ENCODE measurements at places on chromosomes 1 and 21.
A peak's percentile ranks its signal among the peaks of the same experiment; 100 is the strongest.

DNA sequence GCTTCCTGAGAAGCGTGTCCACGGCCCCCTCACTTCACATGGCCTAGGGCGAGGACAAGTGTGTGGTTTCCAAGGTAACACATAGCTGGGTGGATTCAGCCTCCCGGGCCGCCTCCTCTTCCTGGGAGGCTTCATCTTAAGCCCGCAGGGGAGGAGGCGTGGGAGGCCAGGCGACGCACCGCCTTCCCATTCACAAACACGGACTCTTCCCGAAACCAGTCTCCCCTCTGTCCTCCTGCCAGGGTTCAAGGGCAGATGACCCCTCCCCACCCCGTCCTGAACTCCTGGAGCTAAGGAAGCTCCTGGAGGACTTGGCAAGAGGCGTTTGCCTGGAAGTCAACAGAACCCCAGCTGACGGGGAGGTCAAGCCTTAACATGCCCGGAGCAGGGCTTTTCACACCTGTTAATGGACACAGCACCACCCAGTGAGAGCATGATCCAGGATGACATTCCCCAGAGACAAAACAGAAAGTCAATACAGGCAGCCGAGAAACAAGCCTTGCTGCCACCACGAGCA lies 56.7 kb downstream of the KCNN3 start:
- DNase-seq = peak; percentile 42

DNA sequence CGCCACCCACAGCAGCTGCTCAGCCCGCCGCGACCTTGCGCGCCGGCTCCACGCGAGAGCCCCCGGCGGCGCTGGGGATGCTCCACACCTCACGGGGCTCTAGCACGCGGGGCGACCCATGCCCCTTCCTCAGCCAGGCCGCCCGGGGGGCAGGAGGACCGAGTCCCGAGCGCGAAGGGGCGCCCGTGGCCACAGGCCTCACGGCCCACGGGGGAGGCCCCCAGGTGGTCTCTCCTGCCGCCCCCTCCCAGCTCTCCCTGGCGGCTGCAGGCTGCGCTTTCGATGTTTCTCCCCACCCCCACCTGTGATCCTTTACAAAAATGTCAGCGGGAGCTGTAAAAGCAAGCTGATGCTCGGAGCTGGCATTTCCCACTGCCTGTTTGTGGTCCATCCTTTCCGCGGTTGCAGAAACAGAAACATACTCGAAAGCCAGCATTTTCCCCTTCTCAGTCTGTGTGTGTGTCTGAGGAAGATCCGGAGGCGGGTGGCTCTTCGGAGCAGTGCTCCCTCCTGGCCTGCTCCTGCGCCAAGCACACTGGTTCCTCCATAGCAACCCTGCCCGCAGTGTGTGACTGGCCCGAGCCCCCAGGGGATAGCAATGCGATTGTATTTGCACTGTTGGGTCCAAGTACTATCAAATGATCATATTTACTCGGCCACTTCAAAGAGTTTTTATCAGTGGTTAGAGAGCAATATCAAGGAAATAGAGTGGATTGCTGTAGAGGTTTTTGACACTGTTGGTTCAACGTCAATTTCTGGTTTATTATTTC lies 2.1 kb downstream of the KIF26B start:
- no peak for DNase-seq

GRCh38 chr1:228647523-228648444 lies 87.5 kb upstream of the RHOU start:
- peak; percentile 53 for DNase-seq

- no peak for DNase-seq
Observed at GRCh38 chr1:45327644-45328515, 1.2 kb downstream of the HPDL start.

GRCh38 chr1:55353707-55354620 lies 138.8 kb upstream of the USP24 start:
- no peak for DNase-seq

DNA sequence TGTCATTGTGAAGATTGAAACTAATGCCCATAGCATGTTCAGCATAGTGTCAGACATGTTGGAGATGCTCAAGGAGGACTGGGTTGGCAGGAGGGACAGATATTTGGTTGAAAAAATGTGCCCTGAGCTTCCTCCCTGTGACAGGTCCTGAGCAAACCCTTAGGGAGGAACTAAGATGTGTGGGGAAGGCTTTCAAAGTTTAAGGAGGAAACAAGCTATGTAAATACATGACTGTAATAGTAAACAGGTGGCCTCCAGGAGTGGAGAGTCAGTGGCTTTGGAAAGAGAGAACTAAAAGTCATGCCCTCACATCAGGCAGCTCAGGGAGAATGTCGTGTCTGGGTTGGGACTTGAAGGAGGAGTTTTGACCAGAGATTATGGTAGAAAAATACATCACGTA lies 9.7 kb upstream of the KIRREL1 start:
- no peak for DNase-seq

GRCh38 chr1:20846461-20847374 lies 59.6 kb upstream of the HP1BP3 start:
- no peak for DNase-seq

DNA sequence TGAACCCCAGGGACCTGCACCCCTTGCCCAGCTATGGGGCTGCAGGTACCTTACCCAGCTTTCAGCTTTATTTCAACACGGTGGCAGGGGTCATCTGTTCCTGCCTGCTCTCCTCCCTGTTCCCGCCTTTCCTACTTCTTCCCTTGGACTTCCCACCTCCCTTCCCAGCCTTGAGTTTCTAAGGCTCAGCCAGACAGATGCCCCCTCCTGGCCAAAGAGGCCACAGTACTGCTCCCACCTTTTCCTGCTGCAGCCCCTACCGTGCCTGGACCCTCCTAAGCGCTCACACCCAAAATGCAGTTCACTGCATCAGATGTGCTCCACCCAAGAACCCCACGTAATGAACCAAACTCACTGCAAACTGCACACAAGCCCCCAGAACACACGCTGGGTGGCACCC lies 7.7 kb downstream of the NOC2L start:
- peak; percentile 41 for DNase-seq

GRCh38 chr1:27658951-27659496 lies 13.0 kb downstream of the IFI6 start:
- DNase-seq = peak; percentile 52

DNA sequence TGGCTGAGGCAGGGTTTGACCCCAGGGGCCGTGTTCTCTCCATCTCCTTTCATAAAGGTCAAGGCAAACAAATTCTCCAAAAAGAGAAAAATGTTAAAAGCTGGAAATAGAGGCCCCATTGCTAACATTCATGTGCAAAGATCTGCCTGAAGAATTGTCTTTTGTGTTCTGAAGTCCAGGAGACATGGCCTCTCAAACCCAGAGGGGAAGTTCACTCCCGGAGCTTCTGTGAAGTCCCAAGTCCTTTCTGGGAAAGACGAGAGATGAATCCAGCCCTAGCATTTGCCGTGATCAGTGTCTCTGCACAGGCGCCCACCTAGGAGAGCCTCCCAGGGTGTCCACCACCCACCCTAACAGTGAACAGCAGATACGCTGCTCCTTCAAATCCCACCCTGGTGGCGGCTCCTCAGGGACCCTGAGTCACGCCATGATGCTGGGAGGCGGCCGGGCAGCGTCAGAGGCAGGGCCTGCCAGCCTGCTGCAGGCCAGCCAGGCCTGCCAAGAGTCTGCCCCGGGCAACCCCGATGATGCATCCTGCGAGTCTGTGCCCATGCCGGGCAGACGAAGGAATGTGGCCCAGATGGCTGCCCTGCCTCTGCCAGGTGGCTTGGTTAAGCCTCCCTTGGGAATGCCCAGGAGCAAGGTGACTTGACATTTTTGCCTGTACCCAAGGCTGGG lies 5.2 kb upstream of the C2CD2 start:
- no peak for DNase-seq

- peak; percentile 95 for DNase-seq
Observed at GRCh38 chr1:32351399-32352238, 10.7 kb downstream of the FAM229A start.

- DNase-seq = no peak
Observed at GRCh38 chr1:31828926-31829690, 13.3 kb upstream of the SPOCD1 start.

GRCh38 chr21:44583089-44583799 lies 2.8 kb upstream of the KRTAP10-5 start:
- DNase-seq = no peak

DNA sequence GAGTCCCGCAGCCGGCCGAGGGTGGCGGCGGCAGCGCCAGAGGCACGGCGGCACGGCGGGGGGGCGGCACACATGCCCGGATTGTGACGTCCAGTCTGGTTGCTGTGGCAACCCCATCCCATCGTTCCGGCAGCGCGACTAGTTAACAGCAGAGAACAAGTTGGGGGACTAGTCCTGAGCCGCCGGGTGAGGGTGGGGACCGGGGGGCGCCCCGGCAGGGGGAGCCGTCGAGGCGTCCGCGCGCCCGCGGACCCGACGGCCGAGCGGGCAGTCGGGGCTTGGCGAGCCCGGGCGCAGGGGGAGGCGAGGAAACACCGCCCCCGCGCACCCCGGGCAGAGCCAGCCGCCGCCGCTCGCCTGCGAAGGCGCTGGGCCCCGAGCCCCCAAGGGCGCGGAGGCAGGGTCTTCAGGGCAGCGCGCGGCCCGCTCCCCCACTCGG lies at the start of gene CHD5:
Gene CHD5, minus strand, starts transcription at position 54 of the 439 bp plus-strand sequence. CDS start 298 bp downstream, outside the sequence.
- DNase-seq = no peak

DNA sequence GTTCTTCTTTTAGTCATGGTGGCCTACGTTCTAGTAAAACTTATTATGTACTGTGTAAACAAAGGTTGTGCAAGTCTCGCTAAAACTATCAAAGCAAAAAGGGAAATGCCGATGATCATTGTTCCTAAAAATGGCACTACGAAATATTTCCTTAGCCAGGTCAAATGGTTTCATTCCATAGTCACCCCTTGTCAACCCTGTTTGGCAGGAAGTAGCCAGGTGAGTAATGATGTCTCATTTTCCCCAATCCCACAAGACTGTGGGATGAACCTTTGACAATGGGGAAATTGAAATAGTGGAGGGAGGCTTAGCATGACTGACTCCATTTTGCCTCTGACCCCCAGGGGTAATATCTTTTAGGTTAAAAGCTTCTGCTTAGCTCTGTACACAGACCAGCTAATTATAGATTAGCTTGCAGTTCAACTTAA lies 5.6 kb upstream of the REN start:
- DNase-seq = peak; percentile 37

GRCh38 chr1:7265771-7266371 lies 480.6 kb downstream of the CAMTA1 start:
- DNase-seq = peak; percentile 72

GRCh38 chr1:17108360-17108759 lies 10.9 kb downstream of the PADI2 start:
- no peak for DNase-seq

- no peak for DNase-seq
Observed at GRCh38 chr1:109930252-109930993, 19.8 kb downstream of the CSF1 start.

GRCh38 chr1:63601912-63602311 lies 8.7 kb downstream of the PGM1 start:
- DNase-seq = no peak

DNA sequence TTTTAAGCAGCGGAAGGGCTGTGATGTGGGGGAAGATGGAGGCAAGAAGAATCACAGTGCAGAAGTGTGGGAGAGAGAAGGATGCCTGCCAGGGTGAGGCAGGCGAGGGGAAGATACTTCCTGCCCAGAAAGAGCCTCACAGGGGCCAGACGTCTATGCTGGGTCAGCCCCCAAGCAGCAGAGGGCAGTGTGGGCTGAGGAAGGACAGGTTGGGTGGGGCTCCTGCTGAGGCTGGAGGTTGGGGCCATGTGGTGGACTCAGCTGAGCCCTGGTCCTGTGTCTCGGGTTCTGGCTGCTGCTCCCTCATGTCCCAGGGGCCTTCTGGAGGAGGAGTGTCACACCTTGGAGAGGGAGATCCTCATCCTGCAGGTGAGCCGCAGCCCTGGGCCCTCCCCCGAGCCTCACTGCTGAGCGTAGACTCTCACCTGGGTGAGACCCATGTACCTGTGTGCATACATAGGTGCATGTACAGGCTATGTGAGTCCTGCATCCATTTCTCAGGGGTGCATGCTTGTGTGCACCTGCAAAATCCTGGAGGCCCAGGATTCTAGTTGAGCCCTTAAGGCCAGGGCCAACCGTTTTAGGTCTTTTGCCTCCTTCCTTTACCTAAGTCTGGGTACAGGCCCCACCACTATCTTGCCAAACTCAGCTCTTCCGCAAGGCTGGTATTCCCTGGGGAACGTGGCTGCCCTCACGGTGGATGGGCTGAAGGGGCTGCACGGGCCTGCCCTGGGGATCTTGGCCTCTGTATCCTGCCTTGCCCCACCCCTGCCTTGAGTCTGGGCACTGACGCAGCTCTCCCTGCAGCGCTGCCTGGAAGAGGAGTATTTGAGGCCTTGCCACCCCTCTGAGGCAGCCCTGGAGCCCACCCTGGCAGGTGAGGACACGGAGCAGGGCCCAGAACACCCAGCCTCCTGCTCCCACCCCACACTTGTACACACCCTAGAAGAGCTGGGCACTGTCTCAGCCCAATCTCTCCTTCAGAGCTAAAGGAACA lies 3.7 kb downstream of the CCDC24 start:
- DNase-seq = peak; percentile 30

DNA sequence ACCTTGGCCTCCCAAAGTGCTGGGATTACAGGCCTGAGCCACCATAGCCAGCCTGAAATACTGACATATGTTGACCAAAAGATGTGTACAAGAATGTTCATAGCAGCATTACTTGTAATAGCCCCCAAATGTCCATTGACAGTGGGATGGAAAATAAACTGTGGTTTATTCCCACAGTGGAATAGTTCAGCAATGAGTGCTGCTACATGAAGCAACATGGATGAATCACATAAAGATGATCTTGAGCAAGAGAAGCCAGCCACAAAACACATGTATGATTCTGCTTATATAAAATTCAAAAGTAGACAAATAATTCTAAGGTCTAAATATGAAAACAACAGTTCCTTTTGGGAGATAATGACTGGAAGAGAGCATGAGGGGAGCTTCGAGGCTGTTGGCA lies 9.1 kb upstream of the CREG1 start:
- peak; percentile 14 for DNase-seq

DNA sequence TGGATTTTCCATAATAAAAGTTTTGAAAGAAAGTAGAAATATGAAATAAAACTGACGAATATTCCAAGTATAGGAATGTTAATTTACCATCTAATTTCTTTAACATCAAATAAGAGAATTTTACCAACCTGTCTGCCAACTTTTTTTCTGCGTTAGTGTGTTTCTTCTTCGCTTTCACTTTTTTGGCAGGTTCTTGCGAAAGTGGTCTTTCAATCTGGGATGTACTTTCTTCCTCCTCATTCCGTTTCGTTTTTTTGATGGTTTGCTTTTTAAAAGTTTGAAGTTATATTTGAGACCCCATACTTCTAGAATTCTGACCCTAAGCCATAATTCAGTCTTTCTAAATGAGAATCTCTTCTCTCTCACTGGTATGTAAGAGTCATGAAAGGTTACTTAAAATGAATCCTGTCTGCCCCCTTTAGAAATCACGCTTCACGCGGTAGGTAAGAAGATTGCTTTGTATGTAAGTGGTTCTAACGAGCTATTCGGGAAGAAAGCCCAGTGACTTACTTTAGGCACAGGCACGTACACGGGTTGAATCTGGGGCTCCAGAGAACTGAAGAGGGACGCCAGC lies 580 bp downstream of the RBM34 start:
- peak; percentile 64 for DNase-seq

DNA sequence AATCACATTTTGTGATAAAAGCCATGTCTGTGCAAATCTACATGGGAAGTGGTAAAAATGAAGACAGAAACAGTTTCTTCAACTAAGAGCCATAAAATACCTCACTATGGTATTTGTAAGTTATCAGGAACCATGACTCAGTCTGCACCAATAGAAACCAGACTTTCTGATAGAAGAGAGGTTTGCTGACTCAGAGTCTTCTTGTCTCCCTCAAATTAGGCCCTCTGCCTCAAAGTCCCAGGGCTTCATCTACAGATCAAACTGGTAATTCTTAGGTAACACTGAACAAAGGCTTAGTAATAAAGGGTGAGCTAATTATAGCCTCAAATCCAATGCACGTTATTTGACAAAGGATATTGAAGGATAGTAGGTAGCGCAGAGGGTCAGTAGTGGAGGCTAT lies 30.9 kb upstream of the SSX2IP start:
- peak; percentile 61 for DNase-seq

Data from fibroblast of villous mesenchyme (primary cell).